ENCODE measurements at places on chromosomes 5 and 9. TPM values are rescaled to one million over a fixed set of nuclear protein-coding genes. Genes with fewer than 3 reads are reported as not detected.

The IFNK gene
- polyA plus RNA-seq = not detected

The ROR2 gene
- 3.1 TPM for polyA plus RNA-seq

The GPR151 gene
- not detected for polyA plus RNA-seq

The HBEGF gene
- 19.4 TPM for polyA plus RNA-seq

The ADAMTS16 gene
- polyA plus RNA-seq = 7.4 TPM

The BOD1 gene
- polyA plus RNA-seq = 71.9 TPM
